ENCODE measurements at places on chromosomes 3 and 15.

DNA sequence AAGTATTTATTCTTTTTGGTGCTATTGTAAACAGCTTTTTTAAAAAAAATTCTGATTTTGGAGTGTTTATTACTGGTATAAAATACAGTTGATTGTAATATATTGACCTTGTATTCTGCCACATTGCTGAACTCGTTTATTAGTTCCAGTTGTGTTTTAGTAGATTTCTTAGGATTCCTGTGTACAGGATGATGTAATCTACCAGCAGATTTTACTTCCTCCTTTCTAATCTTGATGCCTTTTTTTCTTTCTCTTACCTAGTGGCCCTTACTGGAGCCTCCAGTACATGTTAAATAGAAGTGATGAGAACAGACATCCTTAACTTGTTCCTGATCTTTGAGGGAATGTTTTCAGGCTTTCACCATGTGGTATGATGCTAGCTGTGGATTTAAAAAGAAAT, 70.4 kb upstream of the KY start:
- no peak for DNase-seq

GRCh38 chr15:59330649-59331048, 42.0 kb downstream of the MYO1E start:
- no peak for DNase-seq

GRCh38 chr3:33525232-33525631, 85.0 kb upstream of the UBP1 start:
- no peak for DNase-seq

DNA sequence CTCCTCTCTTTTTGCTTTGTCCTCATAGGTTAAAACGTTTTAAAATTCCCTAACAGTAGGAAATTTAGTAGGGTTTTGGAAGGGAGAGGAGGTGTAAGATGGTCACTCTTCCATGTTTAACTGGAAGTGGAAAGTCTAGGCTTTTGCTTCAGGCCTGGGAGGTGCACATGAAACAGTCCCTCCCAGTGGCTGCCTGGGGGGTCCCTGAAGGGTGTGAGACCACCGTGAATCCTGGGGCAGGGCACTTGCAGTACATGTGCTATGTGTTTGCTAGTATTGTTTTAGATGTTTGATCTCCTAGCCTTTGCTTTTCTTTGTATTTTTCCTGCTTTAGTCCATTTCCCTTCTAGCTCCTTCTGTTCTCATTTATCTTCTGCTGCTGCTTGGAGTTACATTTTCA, 178.5 kb downstream of the THSD4 start:
- no peak for DNase-seq

- DNase-seq = no peak
These were observed 1460.4 kb upstream of the ALCAM start for GRCh38 chr3:103906304-103906703.

GRCh38 chr3:159170436-159171003, 368.7 kb downstream of the MFSD1 start:
- no peak for DNase-seq

GRCh38 chr15:34366271-34367065, 528 bp downstream of the LPCAT4 start:
- no peak for DNase-seq

GRCh38 chr15:31228980-31229826, 97.4 kb upstream of the KLF13 start:
- no peak for DNase-seq

GRCh38 chr3:156688632-156689452, 14.5 kb downstream of the TIPARP start:
- no peak for DNase-seq

DNA sequence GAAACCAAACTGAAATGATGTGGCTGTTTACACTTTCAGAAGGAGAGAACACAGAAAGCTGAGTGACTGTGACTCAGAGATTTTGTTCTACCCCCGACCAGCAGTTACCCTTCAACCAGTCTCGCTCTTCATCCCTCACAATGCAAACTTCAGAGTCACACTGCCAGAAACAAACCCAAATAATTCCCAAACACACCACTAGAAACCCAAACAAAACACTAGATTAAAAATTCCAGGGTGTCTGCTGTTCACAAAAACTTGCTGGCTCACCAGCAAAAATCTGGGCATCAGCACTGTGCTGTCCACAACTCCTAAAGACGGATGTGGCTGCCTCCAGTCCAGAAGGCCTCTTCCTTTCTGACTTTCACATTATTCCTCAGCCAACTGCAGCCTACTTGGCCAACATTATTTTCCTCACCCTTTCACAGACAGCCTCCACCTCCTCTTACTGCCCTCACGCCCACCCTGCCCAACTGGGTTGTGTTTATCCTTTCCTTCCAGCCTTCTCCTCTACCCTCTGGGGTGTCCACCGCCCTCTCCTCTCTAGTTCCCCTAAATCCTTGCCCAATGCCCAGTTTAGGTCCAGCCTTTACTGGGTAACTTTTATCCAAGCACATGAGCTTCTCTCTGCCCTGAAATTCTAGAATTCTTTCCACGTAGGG, 71.4 kb downstream of the MECOM start:
- no peak for DNase-seq

DNA sequence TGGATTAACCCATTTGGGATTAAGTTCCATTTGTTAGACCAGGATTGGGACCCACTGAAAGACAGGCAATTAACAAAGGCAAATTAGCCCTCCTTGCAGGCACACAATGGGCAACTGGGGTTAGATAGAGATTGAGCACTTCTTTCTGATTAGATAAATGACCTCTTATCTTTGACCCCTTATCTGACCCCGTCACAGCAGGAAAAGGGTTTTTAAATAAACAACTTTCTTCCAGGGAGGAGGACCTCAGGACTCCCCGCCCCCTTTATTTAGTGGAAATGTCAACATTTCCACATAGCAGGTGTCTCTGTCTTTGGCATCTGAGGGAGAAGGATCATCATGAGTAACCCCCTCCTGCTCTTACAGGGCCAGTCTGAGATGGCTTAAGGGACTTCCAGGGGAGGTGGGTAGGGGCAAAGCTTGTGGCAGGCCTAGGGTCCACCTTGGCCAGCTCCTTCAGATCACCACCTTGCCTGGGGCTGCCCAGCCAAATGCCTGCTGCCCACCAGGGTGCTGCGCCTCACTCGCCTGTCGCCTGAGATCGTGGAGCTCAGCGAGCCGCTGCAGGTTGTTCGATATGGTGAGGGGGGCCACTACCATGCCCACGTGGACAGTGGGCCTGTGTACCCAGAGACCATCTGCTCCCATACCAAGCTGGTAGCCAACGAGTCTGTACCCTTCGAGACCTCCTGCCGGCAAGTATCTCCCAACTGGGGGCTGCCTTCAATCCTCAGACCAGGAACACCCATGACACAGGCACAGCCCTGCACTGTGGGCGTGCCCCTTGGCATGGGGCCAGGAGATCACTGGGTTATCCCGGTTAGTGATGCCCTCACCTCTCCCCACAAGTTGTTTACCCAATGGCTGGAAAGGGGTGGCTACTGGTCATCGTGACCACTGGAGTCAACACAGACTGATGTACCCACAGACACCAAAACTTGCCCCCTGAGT, 2.6 kb upstream of the WDR6 start:
- no peak for DNase-seq

GRCh38 chr15:65580287-65580686, 30.6 kb downstream of the INTS14 start:
- DNase-seq = no peak

DNA sequence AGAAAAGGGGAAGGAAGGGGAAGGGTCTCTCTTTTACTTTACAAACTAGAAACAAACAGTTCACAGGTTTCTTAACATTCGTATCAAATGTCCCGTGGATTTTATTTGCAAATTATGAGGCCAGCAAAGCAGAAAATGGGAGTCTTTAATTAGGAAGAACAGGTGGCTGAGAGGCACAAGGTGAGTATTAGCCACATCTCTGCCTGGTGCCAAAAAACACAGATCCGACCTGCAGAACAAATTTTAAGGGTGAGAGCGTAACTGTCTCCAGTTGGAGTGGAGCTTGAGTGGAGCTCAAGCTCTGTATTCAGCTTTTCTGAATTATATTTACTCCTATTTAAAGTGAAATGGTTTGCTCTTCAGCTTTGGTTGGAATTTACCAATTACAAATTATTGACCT, 1004.9 kb downstream of the FHIT start:
- DNase-seq = no peak

DNA sequence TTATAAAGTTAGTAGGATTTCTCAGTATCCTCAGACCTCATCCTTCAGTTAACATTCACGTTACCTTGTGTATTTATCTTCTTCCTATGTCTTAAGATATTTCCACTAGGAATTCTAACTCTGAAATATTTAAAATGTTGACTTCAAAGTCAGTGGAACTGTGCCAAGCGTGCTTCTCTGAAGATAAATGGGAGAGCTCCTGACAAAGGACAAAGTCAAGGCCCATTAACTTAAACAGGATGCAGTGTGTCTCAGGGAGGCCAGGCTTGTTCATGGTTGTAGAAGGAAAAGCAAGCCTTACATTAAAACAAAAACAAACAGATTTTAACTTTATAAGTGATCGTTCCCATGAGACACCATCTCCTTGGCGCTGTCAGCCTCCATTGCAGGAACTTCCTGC, 41.5 kb downstream of the ABHD17C start:
- no peak for DNase-seq

All from T1000 (cell line).